ENCODE measurements at places on chromosomes 11 and 22.

DNA sequence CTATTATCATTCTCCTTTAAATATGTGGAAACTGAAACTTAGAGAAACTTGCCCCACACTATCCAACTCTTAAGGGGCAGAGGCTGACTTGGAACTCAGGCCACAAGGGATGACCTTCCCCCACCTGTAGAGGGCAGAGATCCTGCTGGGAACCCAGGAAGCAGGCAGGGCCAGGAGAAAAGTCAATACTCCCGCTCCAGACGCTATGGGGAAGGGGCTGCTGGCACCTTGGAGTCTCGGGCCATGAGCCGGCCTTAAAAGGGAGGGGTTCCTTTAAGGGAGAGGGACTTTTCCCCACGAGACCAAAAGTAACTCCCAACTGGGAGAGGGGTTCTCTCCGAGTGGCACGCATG lies 620 bp upstream of the ANO5 start:
- no peak for DNase-seq

GRCh38 chr11:88410656-88411055 lies 73.1 kb upstream of the CTSC start:
- DNase-seq, result no peak

GRCh38 chr22:43976861-43977795 lies 21.9 kb downstream of the SAMM50 start:
- DNase-seq, result no peak

DNA sequence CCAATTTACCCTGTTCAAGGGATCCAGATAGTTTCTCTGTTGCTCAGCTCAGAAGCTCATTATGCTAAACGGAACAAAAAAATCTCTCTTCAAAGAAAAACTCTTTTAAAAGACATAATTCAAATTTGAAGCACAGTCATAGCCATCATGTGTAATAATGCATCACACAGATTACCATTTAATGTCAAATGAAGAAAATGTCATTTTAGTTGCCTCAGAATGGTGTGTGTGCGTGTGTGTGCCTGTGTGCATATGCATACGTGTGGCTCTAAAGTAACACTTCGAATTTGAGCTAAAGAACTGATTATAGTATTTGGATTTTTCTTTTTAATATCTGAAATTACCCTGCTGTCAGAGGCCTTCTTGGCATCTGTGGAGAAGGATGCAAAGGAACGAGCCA lies 9.9 kb downstream of the TTC12 start:
- DNase-seq, result no peak

DNA sequence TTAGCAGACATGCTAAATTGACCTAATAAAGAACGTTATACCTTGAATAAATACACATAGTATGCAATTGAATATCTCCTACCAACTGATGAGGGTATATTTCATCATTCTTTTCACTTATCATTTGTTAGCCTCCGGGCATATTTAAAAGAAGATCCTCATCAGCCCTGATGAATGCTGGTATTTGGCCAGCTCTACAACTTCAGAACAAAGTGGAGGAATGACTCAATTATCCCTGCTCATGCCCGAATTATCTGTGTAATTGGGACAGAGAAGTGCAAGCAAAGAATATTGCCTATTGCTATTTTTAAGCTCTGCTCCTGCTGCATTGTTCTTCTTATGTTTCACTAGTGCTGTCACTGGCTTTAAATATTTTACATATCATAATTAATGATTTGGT lies 622.1 kb downstream of the METTL15 start:
- DNase-seq, result no peak

DNA sequence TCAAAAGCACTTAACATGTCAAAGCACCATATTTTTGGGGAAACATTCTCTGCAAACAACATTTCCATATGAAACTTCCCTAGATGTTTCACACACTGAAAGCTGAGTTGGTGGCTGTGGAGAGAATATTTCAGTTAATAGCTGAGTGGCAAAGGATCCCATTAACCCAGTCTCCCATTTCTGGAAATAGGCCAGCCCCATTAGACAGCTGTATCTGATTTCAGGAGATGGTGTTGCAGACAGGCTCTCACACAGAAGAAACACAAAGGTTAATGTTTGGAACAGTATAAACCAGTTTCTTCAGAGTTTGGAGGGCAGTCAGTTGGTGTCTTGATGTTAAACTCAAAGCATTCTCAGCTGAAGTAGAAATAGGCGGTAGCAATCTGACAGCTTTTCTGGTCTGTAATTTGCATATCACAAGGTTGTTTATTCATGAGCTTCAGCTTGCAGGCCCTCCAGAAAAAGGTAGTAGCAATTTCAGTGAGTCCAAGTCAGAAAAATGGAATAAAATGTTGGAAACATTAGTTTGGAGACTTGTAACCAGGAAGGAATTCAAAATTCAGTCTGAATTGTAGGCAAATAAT lies 15.5 kb upstream of the ZBTB44 start:
- DNase-seq, result no peak

DNA sequence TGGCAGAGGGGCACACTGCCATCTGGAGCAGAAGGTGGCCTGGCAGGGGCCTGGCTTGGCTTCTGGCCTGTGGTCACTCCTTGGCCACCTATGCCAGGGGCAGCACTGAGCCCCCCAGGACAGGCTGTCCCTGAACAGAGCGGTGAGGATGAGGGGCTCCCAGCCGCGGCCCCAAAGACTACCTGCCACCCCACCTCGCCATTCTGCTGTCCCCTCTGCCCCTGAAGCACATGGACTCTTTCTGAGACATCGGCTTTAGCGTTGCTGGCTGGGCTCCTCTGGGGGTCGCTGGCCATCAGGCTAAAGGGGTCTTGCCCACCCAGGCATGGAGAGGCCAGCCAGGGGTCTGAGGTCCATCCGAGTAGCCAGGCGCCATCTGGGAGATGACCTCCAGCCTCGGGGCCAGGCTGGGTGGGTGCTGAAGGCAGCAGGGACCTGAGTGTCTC lies 87.8 kb downstream of the WNT7B start:
- no peak for DNase-seq

- DNase-seq, result no peak
Measured at GRCh38 chr11:125797641-125798040, 9.7 kb downstream of the PATE3 start.

DNA sequence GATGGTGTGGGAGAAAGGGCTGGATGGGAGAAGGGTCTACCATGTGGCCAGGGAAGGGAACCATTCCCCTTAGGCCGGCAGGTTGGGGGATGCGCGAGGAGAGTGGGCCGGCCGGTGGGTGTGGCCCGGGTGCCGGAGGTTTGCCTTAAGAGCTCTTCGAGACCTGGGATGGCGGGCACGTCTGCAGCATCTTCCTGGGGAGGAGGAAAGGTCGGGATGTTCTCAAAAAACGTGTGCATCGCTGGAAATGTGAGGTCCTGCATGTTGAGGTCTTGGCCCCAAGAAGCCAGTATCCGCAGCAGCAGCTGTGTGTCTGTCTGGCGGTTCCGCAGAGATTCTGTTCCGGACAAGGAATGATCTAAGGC lies 1.4 kb downstream of the NAV2 start:
- DNase-seq, result no peak

- DNase-seq, result no peak
Measured at GRCh38 chr11:134433806-134434205, 21.8 kb upstream of the B3GAT1 start.

- no peak for DNase-seq
Measured at GRCh38 chr11:18765554-18765953, 26.0 kb downstream of the PTPN5 start.

DNA sequence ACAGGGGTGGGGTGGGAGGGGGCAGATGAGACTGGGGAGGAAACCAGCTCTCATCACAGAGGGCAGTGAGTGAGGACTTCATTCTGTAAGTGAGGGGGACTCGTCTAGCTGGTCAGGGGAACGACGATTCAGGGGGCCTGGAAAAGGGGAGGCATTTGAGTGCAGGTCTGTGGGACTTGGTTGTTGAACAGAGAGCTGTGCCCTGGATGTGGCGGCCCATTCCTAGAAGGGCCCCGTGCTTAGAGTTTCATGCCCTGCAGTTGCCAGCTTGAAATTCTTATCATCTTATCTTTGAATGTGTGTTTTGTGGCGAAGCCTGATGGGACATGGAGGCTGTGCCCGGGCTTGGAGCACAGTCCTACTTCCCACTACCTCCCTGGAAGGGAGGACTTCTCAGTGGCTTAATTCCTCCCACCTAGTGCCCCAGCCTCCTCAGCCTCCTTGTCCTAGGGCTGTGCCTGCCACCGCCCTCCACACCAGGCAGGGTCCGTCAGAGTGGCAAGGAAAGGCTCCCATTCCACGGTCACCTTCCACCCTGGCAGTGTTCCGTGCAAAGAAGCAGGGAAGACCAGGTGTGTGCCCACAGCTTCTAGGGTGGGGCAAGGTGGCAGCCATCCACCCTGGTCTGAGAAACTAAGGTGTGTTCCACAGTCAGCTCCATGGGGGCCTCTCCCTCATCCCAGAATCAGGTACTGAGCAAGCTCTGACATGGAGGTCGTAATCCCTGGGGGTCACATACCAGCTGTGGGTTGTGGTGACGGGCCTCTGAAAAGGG lies 59.7 kb upstream of the LMO1 start:
- DNase-seq, result no peak

DNA sequence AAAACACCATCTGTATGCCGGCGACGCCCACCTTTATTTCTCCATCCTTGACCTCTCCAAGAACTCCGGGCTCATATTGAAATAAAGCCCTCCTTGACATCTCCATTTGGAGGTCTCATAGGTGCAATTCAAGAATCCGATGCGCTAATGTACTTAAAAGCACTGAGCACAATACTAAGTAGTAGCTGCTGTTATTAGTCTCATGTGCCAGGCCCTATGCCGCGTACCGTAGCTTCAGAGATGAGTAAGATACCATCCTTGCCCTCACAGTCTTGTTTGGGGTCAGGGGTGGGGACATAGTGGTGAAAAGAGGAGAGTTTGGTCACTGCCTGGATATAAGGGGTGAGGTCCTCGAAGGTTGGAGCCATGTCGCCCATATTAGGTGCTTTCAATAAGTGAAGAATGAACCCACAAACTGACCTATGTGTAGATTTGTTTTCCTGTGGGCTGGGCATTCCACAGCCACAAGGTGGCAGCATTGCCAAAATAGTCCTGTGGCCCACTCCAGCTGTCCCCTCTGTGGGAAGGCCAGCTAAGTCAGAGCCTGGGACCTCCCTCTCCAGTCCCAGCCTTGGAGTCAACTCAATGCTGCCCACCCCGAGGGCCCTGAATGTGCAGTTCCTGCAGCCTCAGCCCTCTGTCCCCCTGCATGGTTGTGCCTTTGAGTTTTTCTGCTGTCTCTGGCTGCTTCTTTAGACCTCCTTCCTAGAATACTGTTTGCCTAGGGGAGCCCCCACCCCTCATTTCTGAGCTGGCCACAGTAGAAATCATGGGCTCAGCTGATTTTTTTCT lies 6.5 kb downstream of the DCPS start:
- DNase-seq, result no peak

DNA sequence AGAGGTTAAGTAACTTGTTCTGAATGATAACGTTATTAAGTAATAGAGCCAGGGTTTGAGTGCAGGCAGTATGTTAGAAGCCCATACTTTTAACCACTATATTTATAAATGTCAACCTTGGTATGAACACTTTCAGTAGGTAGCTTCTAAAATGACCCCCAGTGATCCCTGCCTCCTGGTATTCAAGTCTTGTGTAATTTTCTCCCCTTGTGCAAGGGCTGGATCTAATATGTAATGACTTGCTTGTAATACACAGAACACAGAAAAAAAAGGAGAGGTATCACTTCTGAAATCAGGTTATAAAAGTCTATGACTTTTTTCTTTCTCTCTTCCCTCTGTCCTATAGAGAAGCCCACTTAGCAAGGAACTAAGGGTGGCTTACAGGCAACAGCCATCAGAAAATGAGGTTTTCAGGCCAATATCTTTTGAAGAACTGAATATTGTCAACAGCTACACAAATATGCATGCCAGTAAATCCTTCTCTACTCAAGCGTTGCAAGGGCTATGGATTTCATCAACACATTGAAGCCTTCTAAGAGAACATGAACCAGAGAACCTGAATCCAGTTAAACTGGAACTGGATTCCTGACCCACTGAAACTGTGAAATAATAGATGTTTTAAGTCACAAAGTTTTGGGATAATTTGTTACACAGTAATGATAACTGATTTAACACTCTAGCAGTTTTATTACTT lies 712.3 kb downstream of the METTL15 start:
- no peak for DNase-seq

DNA sequence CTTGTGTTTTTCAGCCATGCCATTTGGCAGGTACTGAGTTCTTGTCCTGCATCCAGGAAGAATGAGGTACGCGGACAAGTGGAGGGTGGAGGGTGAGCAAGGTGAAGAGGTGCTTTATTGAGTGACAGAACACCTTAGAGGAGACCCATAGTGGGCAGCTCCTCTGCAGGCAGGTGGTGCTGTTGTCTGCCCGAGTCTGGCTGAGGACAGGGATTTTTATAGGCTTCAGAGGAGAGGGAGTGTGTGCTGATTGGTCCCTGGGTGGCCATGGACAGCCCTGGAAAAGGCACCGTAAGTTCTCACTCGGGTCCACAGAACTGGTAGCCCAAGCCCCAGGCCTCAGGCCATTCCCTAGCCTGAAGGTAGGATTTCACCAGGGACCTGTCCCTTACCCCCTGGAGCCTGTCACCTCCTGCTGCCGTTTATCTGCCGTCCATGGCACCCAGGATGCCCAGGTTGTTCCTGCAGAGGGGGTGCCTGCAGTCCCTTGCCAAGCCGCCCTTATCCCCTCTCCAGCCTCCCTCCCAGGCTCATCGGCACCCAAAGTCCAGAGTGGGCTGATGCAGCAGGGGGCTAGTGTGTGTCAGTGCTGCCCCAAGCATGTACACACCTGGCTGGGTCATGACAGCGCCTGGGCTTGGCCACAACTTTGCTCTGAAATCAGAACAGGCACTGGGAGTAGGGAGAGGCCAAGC lies 213.6 kb downstream of the LRRC4C start:
- no peak for DNase-seq

DNA sequence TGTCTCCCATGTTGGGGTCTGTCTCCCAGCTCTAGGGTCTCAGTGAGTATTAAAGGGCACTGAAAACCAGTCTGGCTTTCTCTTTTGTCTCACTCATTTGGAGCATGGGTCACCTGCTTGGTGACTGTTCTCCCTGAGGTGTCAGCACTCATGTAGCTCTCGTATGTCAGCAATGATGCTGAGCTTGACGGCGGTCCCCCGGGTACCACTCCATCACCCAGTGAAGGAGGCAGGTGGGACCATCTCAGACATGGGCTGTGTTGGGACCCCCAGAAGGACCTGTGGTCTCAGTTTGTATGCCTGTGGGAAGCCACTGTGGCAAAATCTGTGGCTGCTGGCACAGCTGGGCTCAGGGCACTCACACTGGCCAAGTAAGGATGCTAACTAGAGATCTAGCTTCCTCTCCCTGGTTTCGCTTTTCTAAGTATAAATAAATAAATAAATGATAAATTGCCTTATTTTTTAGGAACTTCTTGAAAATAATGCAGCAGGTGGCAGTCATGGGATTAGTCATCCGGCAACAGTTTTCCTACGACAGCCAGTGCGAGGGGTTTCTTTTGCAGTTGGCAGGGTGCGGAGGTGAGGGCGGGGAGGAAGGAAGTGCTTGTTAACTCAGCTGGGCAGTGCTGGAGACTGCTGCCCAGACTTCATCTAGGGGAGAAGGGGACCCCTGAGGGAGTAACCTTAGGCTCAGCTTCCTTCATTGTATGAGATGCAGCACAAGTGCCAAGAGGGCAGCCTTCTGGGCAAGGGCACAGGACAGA lies 48.8 kb downstream of the OSBP2 start:
- DNase-seq, result no peak
